ENCODE measurements at places on chromosomes 2 and 18. TPM values are rescaled to one million over a fixed set of nuclear protein-coding genes. Genes with fewer than 3 reads are reported as not detected.

Gene ITM2C
- 45.4 TPM for total RNA-seq

Gene GAD1
- 12.4 TPM for total RNA-seq

DNA sequence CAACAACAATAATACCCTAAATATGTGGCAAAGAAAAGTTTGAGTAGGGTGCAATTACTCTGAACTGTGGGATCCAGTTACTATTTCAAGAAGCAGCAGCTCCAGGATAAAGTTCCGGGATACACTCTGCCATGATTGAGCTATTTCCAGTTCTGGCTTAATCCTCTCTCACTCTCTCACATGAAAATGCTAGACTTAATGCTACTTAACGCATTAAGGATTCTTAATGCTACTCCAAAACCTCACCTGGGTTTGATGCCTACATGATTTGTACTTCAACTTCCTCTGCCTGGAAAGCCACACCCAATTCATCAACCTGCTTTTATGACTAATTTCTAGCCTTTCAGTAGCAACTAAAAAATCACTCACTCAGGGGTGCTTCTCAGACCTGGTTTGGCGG, 151.1 kb upstream of the HNMT start:
- ATAC-seq: no peak

- ATAC-seq: no peak
These were observed 38.2 kb downstream of the RMC1 start for GRCh38 chr18:23541349-23542093.

Gene KLHL30
- 0.55 TPM for total RNA-seq

Gene COL4A4
- total RNA-seq: 0.47 TPM

GRCh38 chr18:23196119-23197007, 61.1 kb downstream of the CABLES1 start:
- ATAC-seq: peak; percentile 61

DNA sequence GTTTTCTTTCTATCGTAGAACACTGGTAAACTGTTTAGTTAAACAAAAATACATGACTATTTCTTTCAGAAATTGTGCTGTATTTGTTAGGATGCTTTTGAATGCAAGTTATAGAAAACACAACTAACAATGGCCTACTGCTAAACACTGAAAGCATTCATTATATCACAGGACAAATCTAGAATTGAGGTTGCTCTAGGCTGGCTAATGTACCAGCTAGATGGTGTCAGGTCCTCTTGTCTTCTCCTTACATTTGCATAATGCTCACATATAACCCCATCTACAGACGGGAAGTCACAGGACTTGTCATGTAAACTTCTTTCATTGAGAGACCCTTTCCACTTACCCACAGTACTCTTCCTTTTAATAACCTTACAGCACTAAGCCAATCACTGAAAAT, 586.8 kb downstream of the DSC3 start:
- no peak for ATAC-seq

- ATAC-seq: no peak
These were observed 7.5 kb upstream of the STAMBP start for GRCh38 chr2:73821227-73821626.

GRCh38 chr18:59988098-59988706, 88.4 kb downstream of the PMAIP1 start:
- ATAC-seq: no peak

DNA sequence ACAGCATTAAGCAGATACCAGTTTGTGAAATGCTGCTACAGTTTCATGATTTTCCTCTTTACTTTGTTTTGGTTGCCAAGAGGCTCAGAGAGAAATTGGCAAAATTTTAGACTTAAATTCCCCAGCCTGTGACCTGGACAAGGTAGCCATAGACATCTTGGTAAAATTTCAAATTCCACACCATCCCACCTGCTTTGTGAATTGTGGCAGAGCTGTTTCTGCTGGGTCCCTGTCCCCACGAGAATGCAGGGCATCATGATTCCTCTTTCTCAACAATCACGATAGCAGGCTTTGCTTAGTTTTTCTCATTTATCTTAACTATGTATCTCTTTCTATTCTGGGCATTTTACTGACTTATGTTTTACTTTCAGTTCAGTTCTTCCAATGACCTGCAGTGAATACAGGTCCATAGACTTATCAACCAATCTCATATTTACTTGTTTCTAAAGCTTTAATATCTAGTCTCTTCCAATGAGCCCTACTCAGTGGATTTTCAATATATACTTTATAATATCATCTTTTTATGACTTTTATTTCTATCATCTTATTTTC, 351.6 kb downstream of the SOCS6 start:
- ATAC-seq: no peak

Gene LYPD1
- total RNA-seq: 1.2 TPM

GRCh38 chr2:136008205-136008865, 22.9 kb upstream of the DARS1 start:
- no peak for ATAC-seq

GRCh38 chr2:138621139-138621538, 119.6 kb downstream of the SPOPL start:
- ATAC-seq: no peak

GRCh38 chr2:121232626-121233265, 52.3 kb downstream of the TFCP2L1 start:
- no peak for ATAC-seq

- ATAC-seq: no peak
These were observed 655.3 kb upstream of the SETBP1 start for GRCh38 chr18:44025421-44025820.

Gene MYL1
- total RNA-seq: not detected

Gene SCG2
- total RNA-seq: 41.0 TPM

DNA sequence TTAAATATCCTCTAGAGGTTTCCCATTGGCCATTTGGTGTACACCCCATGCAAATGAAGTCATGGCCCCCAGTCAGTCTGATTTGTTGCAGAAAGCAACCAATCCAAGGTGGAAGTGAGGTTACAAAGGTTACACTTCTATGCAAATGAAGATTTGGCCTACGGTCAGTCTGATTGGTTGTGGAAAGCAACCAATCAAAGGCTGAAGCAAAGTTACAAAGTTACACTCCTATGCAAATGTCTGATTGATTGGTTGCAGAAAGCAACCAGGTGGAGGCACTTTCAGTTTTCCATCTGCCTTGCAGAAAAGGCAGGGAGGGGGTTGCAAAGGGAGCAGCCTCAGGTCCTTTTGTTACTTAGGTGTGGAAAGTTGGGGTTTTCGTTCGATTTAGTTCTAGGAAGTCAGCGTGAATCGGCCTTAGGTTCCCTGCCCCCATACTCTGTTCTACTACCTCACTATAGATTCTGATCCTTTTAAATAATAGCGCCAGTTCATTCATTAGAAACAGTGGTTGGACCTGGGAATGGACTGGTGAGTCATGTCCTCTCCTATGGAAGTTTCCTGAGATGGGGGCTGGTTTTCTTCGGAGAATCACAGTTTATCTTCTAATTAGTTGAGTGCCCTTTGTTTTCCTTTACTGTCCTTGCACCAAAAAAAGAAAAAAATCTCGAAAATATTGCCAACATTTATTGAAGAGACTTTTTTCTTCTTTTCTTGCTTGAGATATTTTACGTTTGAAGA, 279.5 kb downstream of the AGAP1 start:
- ATAC-seq: no peak

Data from motor neuron (in vitro differentiated cells).